ENCODE measurements at places on chromosomes 5 and 9. TPM values are rescaled to one million over a fixed set of nuclear protein-coding genes. Genes with fewer than 3 reads are reported as not detected.

DNA sequence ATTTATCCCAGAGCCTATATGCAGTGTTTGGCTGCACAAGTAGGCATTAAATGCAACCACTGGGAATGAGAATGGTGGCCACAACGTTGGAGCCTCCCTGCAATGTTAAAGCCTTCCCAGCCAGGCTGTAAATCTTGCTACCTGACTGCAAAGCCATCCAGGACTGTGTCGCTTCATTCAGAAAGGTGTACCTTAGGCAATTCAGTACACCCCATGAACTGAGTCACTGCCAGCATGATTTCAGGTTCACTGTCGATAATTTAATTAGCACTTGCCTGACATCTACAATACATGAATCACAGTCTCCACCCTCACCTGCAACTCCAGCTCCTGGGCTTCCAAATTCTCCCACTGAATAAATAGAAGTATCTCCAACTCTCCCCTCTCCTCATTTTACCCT lies 108.4 kb downstream of the SLIT3 start:
- H3K27me3 ChIP-seq = no peaks in the 10 kb centered on the region
- H3K36me3 ChIP-seq = no peaks in the 10 kb centered on the region
- H3K27ac ChIP-seq = no peak overlapping the region
- no peaks in the 10 kb centered on the region for H3K4me1 ChIP-seq

HAPLN1 gene
- not detected for total RNA-seq

CDC25C gene
- total RNA-seq = 8.4 TPM

CDK7 gene
- total RNA-seq = 45.7 TPM

GRCh38 chr5:93073547-93073946 lies 507.5 kb downstream of the NR2F1-AS1 start:
- no peaks in the 10 kb centered on the region for H3K27me3 ChIP-seq
- no peaks in the 10 kb centered on the region for H3K4me1 ChIP-seq
- H3K27ac ChIP-seq = no peak overlapping the region
- H3K4me3 ChIP-seq = no peak overlapping the region
- no peaks in the 10 kb centered on the region for H3K36me3 ChIP-seq

SPINK6 gene
- not detected for total RNA-seq

- H3K27me3 ChIP-seq = peaks cover 3% of the 10 kb centered on the region
- no peaks in the 10 kb centered on the region for H3K36me3 ChIP-seq
- DNase-seq = no peak
- no peak overlapping the region for H3K4me3 ChIP-seq
Measured at GRCh38 chr5:2917093-2917492, 165.6 kb upstream of the IRX2 start.

SOHLH1 gene
- not detected for total RNA-seq

GRCh38 chr5:3843706-3844105 lies 248.1 kb downstream of the IRX1 start:
- no peak overlapping the region for H3K27ac ChIP-seq
- H3K4me3 ChIP-seq = no peak overlapping the region
- DNase-seq = no peak
- H3K27me3 ChIP-seq = no peaks in the 10 kb centered on the region
- H3K36me3 ChIP-seq = no peaks in the 10 kb centered on the region

FRRS1L gene
- not detected for total RNA-seq

FGF18 gene
- 0.28 TPM for total RNA-seq

DNA sequence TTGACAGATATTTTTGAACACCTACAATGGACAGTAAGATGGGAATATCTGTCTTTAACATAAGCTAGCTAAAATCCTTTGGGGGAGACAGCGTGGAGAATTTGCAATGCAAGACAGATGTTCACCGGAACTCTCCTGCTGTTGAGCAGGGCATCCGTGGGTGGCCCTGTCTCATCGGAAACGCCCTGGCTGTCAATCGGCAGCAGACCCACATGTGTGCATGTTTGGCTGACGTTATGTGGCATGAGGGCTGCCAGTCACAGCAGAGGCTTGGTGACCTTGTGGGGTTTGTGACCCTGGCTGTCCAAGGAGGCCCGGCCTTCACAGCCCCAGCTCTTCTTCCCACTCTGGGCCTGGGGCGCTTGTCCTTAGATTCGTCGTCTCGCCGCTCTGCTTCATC lies 129.7 kb upstream of the OTULINL start:
- peaks cover 2% of the 10 kb centered on the region for H3K36me3 ChIP-seq
- H3K4me3 ChIP-seq = no peak overlapping the region
- peaks cover 4% of the 10 kb centered on the region for H3K4me1 ChIP-seq
- DNase-seq = no peak
- H3K27ac ChIP-seq = no peak overlapping the region
- no peaks in the 10 kb centered on the region for H3K27me3 ChIP-seq

- no peak overlapping the region for H3K4me3 ChIP-seq
- no peaks in the 10 kb centered on the region for H3K4me1 ChIP-seq
- H3K27ac ChIP-seq = no peak overlapping the region
- no peak for DNase-seq
Measured at GRCh38 chr5:118397236-118397635, 591.1 kb downstream of the DTWD2 start.

PCDHA12 gene
- not detected for total RNA-seq

DNA sequence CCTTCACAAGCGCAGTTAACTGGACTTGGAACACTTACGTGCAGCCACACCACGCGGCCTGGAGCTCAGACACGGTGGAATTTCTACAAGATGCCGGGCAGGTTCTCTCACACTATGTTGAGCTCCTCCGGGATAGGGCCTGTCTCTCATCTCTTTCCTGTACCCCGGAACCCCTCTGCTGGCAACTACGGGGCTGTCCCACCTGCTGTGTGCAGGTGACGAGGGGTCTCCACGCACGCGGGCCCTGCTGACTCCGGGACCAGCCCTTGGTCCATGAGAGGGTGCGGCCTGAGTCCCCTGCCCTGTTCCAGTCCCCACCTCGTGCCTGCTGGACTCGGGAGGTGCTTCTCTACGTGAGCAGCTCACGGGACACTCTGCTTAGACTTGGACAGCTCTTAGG lies 40.1 kb downstream of the SLC6A3 start:
- no peak overlapping the region for H3K27ac ChIP-seq
- no peaks in the 10 kb centered on the region for H3K36me3 ChIP-seq
- DNase-seq = no peak
- peaks cover 13% of the 10 kb centered on the region for H3K27me3 ChIP-seq
- no peak overlapping the region for H3K4me3 ChIP-seq

DNA sequence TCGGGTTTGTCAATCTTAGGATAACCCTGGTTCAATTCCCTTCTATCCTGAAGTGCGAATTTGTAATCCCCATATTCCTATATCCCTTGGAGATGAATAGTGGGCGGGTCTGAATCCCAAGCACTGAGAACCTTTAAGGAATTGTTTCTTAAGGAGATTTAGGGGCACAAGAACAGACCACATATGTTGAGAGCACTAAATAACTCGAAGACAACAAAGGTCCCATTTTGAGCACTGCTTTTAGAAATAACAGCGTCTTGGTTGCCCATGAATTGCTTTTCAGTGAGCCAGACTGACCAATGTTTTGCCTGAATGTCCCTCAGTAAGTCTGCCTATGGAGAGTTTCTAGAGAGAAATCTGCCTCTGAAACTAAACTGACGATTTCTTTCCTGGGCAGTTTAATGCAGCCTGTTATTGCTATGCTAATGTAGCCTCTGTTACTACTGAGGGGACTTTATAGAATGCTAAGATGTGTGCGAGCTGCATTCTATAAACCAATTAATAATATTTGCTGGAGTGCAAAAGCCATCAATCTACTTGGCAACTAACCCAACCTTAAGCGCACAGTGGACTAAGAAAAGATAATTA lies 445.0 kb upstream of the DMAC1 start:
- H3K27ac ChIP-seq = no peak overlapping the region
- H3K4me1 ChIP-seq = peaks cover 2% of the 10 kb centered on the region
- no peak for DNase-seq
- H3K36me3 ChIP-seq = no peaks in the 10 kb centered on the region

GRCh38 chr9:32705059-32705458 lies 69.6 kb upstream of the TAF1L start:
- H3K4me1 ChIP-seq = no peaks in the 10 kb centered on the region
- peaks cover 7% of the 10 kb centered on the region for H3K27me3 ChIP-seq
- no peaks in the 10 kb centered on the region for H3K36me3 ChIP-seq
- no peak overlapping the region for H3K27ac ChIP-seq
- H3K4me3 ChIP-seq = no peak overlapping the region

DNA sequence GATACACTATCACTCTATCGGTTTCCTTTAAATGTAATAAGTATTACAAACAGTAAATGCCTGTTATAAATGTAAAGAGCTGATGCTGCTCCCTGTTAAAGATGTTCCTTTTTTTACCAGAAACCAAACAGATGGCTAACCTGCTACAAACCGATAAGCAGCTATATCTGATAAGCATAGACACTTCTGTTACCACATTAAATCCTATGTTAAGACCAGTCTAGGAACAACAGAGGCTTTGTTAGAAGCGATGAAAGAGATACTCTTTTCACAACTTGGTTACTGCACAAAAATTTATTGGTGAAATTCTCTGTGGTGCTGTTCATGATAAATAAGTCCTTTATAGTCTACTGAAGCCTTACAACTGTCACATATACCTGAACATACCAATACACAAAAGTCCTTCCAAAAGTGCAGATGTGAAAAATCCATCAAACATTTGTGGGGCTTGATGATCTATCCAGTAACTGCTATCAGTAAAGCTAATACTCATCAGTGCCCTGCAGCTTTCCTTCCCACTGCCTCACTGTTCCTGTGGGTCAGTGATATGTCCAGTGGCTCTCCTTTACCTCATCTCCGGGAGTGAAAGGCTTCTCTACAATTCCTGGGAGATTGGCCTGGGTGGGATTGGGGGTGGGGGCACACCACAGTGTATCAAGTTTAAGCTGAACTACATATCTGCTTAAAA lies 25.8 kb upstream of the PRXL2C start:
- H3K36me3 ChIP-seq = no peaks in the 10 kb centered on the region
- no peak overlapping the region for H3K4me3 ChIP-seq
- H3K4me1 ChIP-seq = no peaks in the 10 kb centered on the region
- DNase-seq = no peak

DNA sequence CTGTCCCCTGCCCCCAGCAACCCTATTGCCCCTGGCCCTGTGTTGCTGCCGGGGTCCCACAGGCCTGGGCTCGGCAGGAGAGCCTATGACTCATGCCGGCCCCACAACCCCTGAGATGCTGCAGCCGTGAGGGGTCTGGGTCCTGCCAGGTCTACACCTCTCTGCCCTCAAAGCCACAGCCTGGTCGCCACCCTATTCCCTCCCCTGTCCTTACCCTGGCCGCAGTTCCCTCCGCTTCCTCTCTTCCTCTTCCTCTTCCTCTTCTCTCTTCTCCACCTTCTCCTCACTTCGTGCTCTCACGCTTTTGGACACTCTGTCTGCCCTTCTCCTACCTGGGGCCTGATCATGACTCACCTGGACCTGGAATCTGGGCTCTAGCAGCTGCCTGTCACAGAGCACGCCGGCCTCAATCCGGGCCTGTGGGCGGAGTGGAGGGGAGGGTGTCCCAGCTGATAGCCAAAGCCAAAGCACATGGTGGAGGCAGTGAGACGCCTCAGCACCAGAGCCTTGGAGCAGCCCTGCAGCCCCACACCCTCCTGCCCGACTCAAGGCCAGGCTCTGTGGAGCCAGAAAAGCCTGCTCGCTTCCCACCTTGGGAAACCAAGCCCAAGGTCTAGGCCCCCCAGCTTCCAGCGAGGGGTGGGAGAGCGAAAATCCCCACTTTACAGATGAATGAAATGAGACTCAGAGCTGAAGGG lies 26.8 kb upstream of the CSF1R start:
- no peaks in the 10 kb centered on the region for H3K4me1 ChIP-seq
- no peaks in the 10 kb centered on the region for H3K27me3 ChIP-seq
- no peaks in the 10 kb centered on the region for H3K36me3 ChIP-seq
- no peak overlapping the region for H3K4me3 ChIP-seq

RAB3C gene
- not detected for total RNA-seq

SURF1 gene
- total RNA-seq = 25.4 TPM

UGCG gene
- total RNA-seq = 29.8 TPM

SLC1A1 gene
- 0.23 TPM for total RNA-seq

DNA sequence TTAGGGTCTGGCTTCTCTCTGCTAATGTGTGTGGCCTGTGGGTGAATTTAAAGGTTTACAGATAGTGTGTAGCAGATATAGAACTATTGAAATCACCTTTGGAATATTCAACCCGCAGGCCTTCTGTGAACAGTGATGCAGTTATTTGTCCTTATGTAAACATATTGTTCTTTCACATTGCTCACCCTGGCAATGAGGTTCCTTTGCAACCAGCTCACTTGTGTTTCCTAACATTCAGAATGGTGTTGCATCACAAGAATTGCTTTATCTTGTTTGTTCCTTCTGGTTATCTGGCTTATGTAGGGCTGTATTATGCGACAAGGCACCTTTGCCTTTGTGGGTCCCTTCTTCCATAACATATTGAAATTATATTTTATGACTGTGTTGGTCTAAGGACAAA lies 370.3 kb downstream of the NNT start:
- DNase-seq = no peak
- no peaks in the 10 kb centered on the region for H3K27me3 ChIP-seq
- no peaks in the 10 kb centered on the region for H3K4me1 ChIP-seq
- H3K36me3 ChIP-seq = no peaks in the 10 kb centered on the region

DNA sequence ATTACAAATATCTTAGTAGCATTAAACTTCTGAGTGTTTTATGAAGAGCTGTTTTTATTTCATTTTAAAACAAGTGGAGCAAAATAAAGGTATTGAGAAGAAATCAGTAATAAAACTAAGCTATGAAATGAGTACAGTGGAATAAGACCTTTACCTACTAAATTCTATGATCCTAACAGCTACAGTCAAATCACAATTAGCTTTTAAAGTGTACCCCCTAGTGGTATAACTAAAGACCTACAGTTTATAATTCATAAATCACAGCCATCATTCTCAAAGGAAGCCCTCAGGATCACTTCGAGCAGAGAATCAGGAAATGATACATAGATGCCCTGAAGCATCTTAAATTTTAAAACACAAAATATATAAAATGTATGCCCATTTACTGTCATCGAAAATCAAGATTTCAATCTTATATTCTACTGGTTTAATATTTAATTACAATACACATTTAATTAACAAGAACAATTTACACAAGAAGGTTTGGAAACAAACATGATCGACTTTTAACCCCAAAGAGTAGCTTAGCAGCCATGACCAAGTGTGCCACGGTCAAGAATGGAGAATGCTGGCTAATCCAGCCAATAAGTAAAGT lies 12.3 kb downstream of the CCNH start:
- H3K4me1 ChIP-seq = peaks cover 33% of the 10 kb centered on the region
- no peak for DNase-seq
- H3K36me3 ChIP-seq = peaks cover 39% of the 10 kb centered on the region
- no peak overlapping the region for H3K27ac ChIP-seq

OLFML2A gene
- total RNA-seq = not detected

DNA sequence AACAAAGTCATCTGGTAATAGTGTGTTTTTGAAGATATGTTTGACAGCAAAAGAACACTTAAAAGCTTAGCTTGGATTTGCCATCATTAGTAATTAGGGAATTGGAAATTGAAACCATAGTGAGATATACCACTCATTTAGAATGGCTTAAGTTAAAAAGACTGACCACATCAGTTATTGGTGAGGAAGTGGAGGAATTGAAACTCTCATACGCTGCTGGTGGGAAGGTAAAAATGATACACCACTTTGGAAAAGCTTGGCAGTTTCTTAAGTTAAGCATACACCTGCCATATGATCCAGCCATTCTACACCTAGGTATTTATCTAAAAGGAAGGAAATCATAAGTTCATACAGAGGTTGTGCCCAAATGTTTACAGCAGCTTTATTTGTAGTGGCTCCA lies 213.2 kb downstream of the TRIO start:
- no peak overlapping the region for H3K4me3 ChIP-seq
- no peaks in the 10 kb centered on the region for H3K27me3 ChIP-seq
- peaks cover 6% of the 10 kb centered on the region for H3K4me1 ChIP-seq
- DNase-seq = no peak
